ENCODE measurements at places on chromosomes 1 and 21.

DNA sequence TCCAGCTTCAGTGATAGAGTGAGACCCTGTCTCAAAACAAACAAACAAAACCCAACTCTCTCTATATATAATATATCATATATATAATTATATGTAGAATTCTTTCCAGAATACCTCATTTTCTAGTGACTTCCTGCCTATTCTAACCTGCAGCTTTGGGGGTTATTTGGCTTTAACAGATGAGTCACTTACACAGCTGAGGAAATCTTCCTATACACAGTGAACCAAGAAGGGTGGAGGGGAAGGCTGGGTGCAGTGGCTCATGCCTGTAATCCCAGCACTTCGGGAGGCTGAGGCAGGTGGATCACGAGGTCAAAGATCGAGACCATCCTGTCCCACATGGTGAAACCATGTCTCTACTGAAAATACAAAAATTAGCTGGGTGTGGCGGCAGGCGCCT is 9.2 kb downstream of the RAB29 start:
- DNase-seq: no peak

- DNase-seq: no peak
Measured at GRCh38 chr21:14875186-14875585, 189.6 kb downstream of the NRIP1 start.

GRCh38 chr1:235307158-235308124 is 20.5 kb downstream of the ARID4B start:
- no peak for DNase-seq

GRCh38 chr1:243320224-243320623 is 64.4 kb downstream of the SDCCAG8 start:
- DNase-seq: no peak

DNA sequence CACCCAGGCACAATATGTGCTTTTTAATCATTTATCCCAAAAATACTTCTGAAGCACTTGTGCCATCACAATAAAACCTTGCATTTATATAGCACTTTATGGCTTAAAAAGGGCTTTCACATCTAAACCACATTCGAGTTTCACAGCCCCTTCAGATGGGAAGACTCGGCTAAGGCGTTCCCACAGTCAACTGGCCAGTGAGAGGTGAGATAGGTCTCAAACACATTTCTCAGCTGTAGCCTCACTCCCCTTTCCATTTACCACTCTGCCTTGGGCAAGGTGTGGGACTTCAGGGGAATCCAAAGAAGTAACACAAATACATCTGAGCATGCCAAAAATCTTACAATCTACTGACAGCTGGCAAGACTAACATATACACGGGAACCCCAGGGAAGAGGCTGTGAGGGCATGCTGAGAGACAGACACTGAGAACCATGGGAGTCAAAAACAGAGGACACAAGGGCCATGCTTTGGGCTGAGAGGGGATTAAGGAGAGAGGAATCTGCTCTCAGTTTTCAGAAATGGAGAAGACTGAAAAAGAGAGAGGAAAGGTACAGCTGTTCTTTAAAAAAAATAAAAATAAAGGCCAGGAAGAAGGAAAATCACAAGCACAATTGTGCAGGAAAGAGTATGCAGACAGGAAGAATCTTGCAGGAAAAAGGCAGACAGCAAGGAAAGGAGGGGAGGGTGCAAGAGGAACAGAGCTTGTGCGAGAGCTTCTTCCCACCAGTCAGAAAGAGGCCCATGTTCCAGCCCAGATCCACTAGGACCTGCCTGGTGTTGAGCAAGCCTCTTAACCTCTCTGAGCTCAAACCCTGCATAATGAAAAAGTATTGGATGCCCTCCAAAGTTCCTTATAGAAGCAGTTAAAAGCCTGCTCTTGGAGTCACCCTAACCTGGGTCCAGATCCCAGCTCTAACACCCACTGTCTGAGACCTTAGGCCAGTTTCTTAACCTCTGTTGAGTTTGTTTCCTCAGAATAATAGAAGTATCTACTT is 73.5 kb downstream of the JAK1 start:
- no peak for DNase-seq

DNA sequence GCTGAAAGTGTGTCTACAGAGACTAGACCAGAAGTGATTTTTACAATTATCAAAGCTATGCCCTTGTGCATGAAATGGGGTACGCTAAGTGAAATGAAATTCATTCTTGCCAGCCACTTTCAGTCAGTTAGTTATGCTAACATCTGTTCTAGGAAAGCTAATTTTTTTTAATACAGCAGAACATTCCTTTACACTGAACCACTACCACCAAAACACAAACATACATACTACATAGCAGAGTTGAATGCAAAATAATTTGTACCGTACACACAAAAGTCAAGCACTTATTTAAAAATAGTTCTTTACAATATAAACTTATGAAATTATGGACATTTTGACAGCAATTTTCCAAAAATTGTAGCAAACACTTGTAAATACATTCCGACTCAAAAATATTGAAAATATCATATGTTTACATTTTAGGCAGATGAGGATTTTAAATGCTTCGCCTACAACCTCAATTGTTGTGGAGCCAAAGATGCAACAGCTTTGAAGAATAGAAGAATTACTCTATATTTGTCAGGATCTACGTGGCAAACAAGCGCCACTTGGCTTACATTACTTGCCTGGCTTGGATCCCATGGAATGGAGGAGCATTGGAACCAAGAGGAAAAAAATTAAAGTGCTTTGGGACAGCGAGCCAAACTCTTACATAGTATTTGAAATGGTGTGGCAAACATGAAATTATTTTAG is 30.6 kb downstream of the WLS start:
- DNase-seq: no peak

- DNase-seq: no peak
Measured at GRCh38 chr21:38297194-38297631, 40.4 kb downstream of the KCNJ15 start.

DNA sequence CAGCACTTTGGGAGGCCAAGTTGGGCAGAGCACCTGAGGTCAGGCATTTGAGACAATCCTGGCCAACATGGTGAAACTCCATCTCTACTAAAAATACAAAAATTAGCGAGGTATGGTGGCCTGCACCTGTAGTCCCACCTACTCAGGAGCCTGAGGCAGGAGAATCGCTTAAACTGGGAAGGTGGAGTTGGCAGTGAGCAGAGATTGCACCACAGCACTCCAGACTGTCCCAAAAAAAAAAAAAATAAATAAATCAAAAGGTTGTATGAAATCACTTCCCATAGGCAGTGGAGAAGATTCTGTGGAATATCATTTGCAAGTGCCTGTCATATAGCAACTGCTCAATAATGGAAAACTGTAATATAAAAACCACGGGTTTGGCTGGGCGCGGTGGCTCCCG is 65.1 kb upstream of the SERBP1 start:
- DNase-seq: no peak

DNA sequence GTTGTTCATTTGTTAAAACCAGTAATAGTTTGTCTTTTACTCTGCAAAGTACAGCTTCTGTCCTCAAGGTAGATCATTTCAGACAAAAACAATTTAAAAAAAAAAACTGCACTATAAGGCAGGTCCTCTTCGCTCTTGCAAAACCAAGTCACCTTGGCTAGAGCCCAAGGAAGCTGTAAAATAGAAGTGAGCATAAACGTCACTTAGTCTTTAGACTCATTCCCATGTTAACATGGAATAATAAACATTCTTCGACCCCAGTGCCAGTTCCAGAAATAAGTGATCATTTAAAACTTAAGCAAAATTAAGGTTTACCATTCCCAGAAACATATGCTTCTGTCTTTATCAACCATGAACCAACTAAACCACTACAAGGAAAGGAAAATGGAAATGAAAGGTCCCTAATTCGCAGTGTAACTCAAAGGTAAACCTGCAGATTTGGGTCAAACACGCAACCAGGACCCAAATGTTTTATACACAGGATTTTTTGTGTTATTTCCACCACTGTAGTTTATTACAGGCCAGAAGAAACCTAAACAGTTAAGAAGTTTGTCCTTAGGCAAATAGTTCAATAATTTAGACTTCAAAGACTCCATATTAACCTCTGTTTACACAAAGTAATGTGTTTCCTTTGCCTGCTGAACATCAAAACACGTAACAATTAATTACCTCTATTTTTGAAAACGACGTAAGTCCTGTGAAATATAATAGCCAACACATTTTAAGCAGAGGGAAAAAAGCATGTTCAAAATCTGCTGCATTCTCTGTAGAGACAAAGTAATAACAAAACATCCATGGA is 54.6 kb downstream of the TGFBR3 start:
- DNase-seq: no peak

GRCh38 chr1:226360106-226360746 is 47.7 kb downstream of the PARP1 start:
- DNase-seq: no peak

DNA sequence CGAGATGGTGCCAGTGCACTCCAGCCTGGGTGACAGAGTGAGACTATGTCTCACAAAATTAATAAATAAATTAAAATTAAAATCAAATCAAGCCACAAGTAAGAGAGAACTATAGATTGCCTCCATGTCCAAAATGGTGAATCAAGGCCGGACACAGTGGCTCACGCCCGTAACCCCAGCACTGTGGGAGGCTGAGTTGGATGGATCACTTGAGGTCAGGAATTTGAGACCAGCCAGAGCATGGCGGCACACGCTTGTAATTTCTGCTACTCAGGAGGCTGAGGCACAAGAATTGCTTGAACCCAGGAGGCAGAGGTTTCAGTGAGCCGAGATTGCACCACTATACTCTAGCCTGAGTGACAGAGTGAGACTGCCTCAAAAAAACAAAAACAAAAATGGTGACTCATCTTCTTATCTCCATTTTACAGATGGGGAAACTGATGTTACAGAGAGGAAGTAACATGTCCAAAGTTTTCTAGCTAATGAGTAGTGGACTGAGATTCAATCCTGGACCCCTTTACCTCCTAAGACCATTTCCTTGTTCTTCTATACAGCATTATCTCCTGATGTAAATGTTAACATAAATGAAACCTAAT is 99.0 kb upstream of the HNRNPU start:
- DNase-seq: no peak

DNA sequence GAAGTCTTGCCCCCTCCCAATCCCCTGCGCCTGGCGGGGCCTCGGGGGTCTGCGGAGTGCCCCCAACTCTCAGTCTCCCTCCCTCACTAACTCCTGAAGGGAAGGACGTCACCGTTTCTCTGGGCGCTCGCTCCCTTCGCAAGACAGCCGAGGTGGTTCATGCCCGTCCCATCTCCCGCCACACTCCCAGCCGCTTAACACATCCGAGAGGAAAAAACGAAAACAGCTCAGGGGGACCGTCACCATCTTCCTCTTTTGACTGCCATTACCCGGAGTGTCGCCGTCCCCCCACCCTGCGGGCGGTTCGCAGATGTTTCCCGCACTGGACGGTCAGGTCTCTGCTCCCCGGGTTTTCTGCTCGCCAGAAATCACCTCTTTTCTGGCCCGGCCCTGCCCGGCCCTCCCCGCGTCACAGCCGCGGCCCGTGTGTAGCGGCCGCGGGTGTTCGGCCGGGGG is 532 bp downstream of the ERO1B start:
- no peak for DNase-seq

DNA sequence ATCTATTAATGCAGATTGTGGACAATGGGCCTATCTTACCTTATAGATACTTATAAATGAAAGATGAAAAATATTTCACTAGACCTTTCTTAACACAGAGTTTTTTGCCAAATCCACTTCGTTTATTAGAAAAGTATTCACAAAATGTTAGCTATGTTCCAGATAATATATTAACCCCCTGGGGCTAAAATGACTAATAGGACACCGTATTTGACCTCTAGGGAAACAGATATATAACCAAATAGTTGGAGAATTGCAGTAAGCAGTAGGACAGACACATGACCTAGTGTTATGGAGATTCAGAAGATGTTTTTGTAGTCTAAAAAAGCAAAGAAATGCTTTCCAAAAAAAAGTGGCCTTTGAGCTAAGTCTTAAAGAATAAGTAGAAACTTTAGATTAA is 106.9 kb downstream of the SEC16B start:
- no peak for DNase-seq

Measured in stimulated activated CD8-positive, alpha-beta memory T cell treated with anti-CD3 and anti-CD28 coated beads, Interleukin-4, amount 100 ng/mL, for 4 hours (primary cell).